Hepatocyte (in vitro differentiated cells): ENCODE measurements at places on chromosomes 11 and 22.

DNA sequence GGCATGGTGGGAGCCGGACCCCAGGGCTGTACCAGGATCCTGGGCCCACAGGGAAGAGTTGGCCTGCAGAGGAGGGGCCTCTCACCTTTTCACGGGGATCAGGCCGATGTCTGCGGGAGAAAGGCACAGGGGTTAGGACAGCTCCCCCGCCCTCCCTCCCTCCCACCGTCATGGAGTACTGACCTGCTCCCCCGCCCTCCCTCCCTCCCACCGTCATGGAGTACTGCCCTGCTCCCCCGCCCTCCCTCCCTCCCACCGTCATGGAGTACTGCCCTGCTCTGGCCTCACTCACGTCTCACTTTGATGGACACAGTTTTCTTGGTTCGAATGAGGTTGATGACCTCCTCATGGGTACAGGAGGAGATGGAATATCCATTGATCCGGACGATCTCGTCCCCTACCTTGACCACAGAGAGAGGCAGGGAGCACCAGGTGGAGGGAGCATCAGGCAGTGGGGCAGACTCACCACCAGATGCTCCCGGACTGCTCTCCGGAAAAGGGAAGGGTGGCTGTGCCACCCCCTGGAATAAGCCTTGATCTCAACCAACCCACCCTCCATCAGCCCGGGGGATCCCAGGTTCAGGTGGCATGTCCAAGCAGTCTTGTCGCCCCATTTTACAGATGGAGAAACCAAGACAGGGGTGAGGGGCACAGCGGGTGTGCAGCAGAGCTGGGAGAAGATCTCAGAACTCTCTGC is 17.1 kb downstream of the USH1C start:
- no peak for DNase-seq

DNA sequence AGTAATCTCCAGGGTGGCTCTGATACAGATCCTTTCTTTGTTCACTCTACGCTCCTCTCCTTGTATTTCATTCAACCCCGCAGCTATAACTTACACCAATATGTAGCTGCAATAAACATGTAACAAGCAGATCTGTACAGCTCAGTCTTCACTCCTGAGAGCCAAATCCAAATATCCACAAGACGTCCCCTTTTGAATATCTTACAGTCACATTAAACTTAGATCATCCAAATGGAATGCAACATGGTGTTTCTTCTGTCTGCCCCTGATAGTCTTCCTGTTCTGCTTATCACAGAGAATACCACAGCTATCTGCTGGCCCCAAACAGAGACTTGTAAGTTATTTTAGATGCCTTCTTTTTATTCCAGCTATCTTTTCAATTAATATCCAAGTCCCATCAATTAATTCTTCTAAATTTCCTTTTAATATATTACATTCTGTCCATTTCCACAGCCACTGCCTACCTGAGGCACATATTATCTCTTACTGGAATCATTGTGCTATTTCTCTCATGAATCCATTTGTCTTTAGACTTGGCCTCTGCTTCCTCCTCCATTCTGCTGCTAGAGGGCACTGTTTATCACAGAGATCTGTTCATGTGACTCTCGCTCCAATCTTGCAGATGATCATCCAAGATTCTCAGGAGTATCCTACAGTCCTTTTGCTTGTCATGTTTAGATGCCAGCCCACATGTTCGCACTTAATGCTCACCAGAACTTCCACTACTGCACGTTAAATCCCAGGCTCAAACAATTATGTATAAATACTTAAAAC is 908.6 kb downstream of the NTM start:
- DNase-seq = peak; percentile 46

DNA sequence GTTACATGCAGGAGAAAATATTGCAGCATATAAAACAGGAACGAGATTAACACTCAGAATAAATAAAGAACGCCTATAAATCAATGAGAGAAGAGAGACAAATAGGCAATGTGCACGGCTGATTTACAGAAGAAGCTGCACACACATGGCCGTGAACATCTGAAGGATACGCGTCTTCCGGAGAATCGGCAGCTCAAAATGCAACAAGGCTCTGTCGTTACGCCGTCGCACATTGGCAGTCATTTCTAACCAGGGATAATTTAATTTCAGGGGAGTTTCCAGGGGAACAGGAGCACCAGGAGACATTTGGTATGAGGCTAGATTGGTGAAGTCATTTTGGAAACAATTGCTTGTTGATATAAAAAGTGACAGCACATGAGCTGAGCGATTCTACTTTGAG is 745.2 kb downstream of the BRD1 start:
- no peak for DNase-seq

GRCh38 chr11:69475141-69475865 is 6.2 kb upstream of the LINC01488 start:
- DNase-seq = no peak

- no peak for DNase-seq
Observed at GRCh38 chr11:9089061-9089460, 2.3 kb downstream of the SCUBE2 start.

DNA sequence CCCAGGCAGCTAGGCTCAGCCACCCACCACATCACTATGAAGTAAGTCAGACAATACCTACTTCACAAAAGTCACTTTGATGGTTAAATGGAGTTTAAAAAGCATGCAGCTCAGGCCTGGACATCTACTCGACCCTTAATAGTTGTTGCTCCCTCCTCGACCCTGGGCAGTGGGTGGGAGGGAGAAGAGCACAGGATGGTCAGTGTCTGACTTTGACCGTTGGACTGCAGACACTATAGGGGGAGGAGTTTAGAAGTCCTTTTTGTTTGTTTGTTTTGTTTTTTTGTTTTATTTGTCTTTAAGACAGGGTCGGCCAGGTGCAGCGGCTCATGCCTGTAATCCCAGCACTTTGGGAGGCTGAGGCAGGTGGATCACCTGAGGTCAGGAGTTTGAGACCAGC is 38.6 kb upstream of the XBP1 start:
- DNase-seq = no peak
